T-helper 1 cell (primary cell): ENCODE measurements at places on chromosomes 1 and 21.

DNA sequence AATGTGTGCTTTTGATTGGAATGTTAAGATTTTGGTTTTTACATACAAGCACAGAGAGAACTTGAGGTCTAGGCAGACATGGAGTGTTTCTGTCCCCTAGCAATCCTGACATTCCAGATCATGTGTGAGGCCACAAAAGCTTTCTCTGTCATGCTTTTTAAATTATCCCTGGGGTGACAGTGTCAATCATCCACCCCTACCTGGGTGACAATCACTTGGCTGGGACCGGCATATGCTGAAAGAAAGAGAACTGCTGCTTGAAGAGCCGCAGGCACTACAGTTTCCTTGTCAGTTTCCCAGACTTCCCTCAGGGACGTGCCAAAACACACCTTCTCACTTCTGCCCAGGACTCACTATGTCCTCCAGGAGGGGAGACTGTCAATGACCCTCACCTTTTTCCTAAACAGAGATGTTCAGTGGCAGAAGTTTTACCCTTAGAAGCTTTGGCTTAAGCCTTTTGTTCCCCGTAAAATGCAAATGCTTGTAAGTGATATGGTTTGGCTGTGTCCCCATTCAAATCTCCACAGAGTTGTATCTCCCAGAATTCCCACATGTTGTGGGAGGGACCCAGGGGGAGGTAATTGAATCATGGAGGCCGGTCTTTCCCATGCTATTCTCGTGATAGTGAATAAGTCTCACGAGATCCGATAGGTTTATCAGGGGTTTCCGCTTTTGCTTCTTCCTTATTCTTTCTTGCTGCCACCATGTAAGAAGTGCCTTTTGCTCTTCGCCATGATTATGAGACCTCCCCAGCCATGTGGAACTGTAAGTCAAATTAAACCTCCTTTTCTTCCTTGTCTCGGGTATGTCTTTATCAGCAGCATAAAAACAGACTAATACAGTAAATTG is 217.4 kb downstream of the FGGY start:
- no peak for DNase-seq

DNA sequence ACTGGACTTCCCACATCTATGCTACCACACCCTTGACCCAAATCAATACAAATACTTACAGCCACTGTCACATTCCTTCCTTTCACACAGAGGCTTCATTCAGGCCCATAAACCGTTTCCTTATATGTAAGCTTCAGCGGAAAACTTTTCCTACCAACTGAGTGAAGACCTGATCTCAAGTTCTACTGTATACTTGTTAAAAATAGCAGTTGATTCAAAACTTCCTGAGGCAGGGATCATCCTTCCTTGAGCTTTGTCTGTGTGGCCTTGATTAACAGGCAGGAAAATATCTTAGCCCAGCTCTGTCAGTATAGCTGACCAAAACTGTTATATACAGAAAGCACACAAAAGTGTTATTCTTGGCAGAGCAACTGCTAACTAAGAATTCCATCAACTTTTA is 42.7 kb downstream of the DENND2C start:
- no peak for DNase-seq

DNA sequence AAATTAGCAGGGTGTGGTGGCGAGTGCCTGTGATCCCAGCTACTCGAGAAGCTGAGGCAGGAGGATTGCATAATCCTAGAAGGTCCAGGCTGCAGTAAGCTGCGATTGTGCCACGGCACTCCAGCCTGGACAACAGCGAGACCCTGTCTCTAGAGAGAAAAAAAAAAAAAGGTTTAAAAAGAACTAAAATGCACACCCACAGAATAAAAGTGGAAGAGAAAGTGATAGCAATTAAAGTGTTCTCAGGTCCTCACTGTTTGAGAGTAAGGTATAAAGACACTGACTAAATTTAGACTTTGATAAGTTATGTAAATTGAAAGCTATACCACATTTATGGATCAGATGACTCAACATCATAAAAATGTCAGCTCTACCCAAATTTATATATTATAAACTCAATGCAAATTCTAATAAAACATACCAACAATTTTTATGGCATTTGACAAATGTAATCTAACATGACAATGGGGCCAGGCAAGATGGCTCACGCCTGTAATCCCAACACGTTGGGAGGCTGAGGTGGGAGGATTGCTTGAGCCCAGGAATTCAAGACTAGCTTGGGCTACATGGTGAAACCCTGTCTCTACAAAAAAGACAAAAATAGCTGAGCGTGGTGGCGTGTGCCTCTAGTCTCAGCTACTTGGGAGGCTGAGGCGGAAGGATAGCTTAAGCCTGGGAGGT is 11.8 kb downstream of the ZBTB17 start:
- no peak for DNase-seq

DNA sequence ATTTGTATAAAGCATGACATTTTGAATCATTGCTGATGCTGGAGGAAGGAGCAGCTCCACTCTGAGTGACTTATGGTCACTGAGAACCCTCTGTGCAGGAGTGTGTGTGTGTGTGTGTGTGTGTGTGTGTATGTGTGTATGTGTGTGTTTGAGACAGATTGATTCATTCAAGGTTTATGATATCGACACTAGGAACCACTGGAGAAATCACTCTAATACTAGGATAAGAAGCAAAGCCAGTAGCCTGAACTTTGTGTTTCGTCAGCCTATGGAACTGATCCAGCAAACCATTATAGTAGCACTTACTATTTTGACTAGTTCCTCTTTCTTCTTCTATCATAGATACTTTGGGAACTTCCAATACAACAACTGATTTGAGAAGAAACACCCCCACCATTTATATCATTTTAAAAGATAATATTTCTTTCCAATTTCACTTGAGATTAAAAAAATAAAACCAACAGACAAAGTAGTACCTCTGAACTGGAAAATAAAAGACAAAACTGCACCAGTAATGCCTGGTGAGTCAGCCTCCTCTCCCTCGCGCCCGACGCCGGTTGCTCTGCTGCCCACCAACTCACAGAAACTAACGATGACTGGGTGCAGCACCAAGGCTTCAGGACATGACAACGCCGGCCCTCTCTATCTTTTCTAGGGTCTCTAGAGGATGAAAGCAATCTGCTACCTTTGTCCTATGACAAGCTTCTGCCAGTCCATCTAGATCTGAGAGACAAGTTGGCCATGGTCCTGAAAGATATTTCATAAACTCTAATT is 20.9 kb downstream of the SLAMF1 start:
- DNase-seq, result no peak

- DNase-seq, result peak; percentile 60
Observed at GRCh38 chr1:19179597-19180264, 30.3 kb downstream of the UBR4 start.

DNA sequence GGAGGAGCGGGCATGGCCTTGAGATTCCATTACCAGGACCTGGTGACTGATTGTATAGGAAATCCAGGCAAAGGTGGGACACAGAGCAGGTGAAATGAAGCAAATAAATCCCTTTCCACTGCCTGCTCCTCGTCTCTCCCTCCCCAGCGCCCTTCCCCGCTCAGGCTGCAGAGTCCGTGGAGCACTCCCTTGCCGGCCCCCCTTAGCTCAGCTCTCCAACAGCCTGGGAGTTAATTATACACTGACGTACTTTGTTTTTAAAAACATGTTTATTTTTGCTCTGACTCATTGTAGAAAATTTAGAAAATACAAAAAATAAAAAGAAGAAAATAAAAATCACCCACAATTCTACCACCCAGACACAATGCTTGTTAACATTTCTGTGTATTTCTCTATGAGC is 61.7 kb downstream of the LGR6 start:
- no peak for DNase-seq
